ENCODE measurements at places on chromosomes 5 and 9. TPM values are rescaled to one million over a fixed set of nuclear protein-coding genes. Genes with fewer than 3 reads are reported as not detected.

Gene EPB41L4A
- polyA plus RNA-seq: 1.9 TPM

Gene OR1L1
- polyA plus RNA-seq: not detected

Gene SLC25A2
- 0.12 TPM for polyA plus RNA-seq

Gene KCNN2
- 0.19 TPM for polyA plus RNA-seq

Gene TSSK1B
- polyA plus RNA-seq: not detected

Gene TOR2A
- 18.3 TPM for polyA plus RNA-seq

Gene NTRK2
- polyA plus RNA-seq: 0.16 TPM

Gene PCDHA4
- polyA plus RNA-seq: 0.57 TPM

Gene KIF4B
- polyA plus RNA-seq: 0.03 TPM

Gene WDR5
- polyA plus RNA-seq: 36.7 TPM

Gene GPR21
- 0.15 TPM for polyA plus RNA-seq

Gene CD14
- 30.3 TPM for polyA plus RNA-seq

Gene NR5A1
- polyA plus RNA-seq: 0.27 TPM

Measured in small intestine (tissue), 16 donors.